ENCODE measurements at places on chromosomes 2 and 18. TPM values are rescaled to one million over a fixed set of nuclear protein-coding genes. Genes with fewer than 3 reads are reported as not detected.

The KDSR gene
- 55.0 TPM for total RNA-seq

- no peak for DNase-seq
Measured at GRCh38 chr2:230602562-230603230, 109.9 kb upstream of the CAB39 start.

DNA sequence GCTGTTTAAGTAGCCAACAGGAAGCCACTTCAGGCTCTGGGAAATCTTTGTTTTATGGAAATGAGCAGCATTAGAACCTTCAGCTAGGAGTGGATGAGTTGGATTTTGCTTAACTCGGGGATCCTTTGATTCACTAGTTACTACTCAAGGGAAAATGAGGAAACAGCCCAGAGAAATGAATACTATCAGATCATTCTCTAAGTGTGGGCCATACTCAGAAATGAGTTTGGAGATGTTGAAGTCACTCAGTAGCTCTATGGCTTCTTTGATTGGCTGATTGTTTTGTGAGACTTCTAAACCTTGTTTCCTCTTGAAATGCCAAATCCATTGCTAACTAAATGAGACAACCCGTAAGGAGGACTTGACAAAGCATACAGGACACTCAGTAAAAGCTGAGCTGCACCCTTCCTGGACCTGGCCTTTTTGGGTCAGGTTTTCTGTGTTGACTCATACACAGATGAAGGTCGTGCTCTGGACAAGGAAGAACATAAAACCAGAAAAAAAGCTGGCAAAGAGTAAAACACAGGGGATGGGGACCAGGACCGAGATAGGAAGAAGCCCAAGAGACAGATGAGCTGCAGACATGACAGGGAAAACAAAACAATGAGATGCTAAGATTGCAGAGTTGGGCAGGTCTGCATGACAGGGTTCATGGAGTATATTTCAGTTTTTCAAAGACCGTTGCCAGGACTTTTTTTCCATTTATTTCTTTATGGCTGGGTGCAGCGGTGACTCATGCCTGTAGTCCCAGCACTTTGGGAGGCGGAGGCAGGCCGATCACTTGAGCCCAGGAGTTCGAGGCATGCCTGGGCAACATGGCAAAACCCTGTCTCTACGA lies 41.6 kb downstream of the INO80C start:
- DNase-seq, result peak; percentile 37

DNA sequence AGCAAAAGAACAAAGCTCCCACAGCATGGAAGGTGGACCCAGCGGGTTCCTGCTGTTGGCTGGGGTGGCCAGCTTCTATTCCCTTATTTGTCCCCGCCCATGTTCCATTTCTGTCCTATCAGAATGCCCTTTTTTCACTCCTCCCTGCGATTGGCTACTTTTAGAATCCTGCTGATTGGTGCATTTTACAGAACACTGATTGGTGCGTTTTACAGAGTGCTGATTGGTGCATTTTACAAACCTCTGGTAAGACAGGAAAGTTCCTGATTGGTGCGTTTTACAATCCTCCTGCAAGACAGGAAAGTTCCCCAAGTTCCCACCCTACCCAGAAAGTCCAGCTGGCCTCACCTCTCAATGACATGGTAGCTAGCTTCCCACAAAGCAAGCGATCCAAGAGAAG lies 40.2 kb upstream of the UGP2 start:
- no peak for DNase-seq

The ZSWIM2 gene
- total RNA-seq, result not detected

The ESPNL gene
- total RNA-seq, result 2.4 TPM
